Activated CD4-positive, alpha-beta T cell treated with anti-CD3 and anti-CD28 coated beads, Interleukin-2, Interleukin-4, amounts not matched to agents 100 ng/mL and 50 ng/mL, durations not matched to agents 16 hours and 8 hours (primary cell): ENCODE measurements at places on chromosomes 5 and 9.

DNA sequence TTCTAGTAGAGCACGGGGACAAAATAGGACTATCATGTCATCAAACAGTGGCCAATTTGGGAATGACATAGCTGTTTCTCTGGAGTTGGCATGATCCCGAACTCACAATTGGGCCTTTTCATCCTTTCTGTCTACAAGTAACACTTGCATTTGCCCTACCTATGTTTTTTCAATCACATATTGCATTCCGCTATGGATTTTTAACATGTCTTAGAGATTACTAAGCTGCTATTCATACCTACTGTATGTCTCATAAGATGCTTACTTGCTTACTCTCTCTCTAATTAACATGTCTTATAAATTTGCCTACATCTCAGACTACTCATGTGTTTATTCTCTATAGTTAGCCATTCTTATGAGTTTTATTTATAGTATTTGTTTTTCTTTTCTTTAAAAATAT is 341.2 kb upstream of the CTNND2 start:
- no peak for DNase-seq

GRCh38 chr5:93076566-93076965 is 504.5 kb downstream of the NR2F1-AS1 start:
- no peak for DNase-seq

GRCh38 chr9:107049046-107049802 is 186.3 kb downstream of the ZNF462 start:
- no peak for DNase-seq

GRCh38 chr9:79812507-79813257 is 240.9 kb downstream of the TLE4 start:
- peak; percentile 81 for DNase-seq

GRCh38 chr5:31319335-31319734 is 125.8 kb downstream of the CDH6 start:
- DNase-seq: no peak

- peak; percentile 3 for DNase-seq
These were observed 14.1 kb downstream of the PDLIM4 start for GRCh38 chr5:132271251-132272246.

DNA sequence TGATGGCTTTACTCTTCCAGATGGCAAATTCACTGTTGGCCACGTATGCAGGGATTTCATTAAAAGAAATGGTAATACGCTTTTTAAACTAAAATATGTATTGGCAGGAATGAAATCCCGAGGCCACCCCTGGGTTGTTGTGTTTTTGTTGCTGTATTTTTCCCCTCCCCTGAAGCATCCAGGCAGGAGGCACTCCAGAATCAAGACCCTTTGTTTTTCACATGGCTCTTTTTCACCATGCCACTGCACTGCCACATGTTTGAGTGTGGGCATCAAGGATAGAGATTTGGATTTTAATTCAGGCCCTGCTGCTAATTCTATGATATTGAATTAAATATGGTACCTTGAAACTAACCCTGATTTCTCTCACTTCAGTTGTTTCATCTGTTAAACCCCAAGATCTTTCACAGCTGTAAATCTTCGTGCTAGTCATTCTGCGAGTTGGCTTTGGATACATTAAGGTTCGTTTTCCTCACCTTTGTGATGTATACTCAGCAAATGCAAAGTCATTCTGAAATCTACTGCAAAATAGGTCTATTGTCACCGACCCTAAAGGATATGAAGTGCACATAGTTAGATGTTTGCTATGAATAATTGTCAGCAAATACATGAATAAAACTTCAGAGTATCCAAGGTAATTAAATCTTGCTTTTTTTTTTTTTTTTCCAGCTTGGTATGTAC is 533.4 kb downstream of the PTPRD start:
- no peak for DNase-seq

DNA sequence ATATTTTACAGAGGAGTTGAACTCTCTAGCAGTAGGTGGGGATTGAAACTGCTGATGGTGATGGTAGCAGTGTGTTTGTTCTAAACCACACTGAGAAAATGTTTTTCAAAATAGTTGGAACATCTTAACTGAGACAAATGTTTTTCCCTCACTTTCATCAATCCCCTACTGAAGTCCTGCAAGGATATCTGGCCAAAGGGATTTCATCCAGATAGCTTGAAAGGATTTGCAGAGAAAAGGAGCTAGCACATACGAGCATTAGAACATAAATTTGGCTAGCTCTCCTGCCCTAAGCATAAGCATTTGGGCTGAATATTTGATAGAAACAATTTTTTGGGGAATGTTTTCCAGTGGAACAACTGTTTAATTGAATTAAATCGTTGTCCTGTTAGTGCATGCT is 153.9 kb downstream of the CDH9 start:
- DNase-seq: no peak

- no peak for DNase-seq
These were observed 11.7 kb downstream of the C5 start for GRCh38 chr9:121038362-121038761.

- DNase-seq: no peak
These were observed 7.9 kb downstream of the SLC6A3 start for GRCh38 chr5:1437226-1437829.

- DNase-seq: no peak
These were observed 72.6 kb downstream of the MVB12B start for GRCh38 chr9:126399251-126399650.

GRCh38 chr5:169832304-169832703 is 148.0 kb downstream of the INSYN2B start:
- DNase-seq: no peak

DNA sequence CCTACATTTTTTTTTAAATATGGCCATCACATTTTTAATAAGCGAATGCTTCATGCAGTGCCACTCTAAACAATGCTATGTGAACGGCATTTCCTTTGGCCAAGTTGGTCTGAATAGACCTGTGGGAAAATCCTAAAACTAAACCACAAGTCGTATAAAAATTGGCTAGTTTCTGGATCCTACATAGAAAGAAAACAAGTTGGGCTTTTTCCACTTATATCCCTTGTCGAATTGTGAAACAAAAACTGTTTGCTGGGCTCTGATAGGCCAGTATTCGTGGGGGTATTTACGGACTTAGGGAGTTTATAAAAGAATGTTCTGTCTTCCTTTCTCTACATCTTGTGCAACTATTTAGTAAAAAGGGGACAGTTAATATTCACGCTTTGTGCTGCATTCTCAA is 153.1 kb upstream of the KLF9 start:
- DNase-seq: no peak

DNA sequence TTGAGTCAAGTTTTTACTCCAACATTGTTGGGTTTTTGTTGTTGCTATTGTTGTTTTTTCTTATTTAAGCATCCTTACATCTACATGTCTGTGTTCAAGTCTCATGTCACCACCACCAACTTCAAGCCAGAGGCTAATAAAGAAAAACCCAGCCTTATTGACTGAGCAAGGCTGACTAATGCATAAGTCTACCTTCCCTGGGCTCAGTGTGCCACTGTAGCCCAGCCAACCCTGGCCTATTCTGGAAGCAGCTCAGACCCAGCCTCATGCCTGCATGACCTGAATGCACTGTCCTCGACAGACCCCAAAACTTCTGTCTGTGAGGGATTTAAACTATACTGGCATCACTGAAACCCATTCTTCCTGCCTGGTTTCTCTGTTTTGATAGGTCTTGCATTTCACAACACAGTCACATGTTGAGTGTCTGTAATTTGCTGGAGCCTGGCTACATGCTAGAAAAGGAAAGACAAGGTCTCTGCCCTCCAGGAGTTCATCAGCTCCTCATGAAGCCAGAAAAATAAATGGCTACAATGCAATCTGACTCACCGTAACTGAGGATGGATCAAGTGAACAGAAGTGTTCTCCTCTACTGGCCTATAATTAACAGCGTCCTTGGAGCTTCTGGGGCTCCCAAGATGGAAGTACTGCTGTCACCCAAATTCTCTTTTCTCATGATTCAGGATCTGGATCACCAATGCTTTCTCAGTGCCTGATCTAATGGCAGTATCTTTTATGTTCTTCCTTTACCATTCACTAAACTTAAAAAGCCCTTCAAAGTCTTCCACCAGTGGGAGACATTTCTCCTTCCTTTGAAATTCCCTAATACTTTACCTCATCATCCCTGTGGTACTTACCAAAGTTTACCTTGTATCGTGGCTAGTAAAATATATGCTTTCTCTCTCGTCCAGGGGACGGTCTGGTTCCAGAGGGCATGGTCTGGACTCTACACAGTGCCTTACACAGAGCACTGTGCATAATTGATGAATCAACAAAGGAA is 103.9 kb upstream of the IFNE start:
- DNase-seq: no peak
